ENCODE measurements at places on chromosomes 7 and 10.

GRCh38 chr7:40772096-40772495 lies 637.3 kb downstream of the SUGCT start:
- no peak for DNase-seq

GRCh38 chr10:12025591-12025990 lies 17.0 kb downstream of the UPF2 start:
- no peak for DNase-seq

DNA sequence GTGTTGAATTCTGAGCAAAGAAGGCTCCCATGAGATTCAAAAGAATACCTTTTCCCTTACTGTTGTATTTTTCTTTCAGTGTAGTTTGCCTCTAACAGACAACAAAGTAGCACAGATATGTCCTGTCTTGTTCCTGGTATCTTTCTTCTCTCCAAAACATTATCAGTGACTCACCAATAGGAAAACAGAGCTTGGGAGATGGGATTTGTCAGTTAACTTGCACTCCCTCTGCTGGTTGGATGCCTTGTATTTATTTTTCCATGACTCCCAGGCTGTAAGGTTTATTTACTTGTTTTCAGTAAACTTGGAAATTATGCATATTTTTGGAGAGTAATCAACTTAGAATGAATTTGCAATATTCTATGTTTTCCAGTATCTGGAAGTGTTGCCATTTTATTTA lies 129.7 kb downstream of the SAMD9 start:
- DNase-seq: no peak

GRCh38 chr10:62626817-62627216 lies 177.7 kb upstream of the ADO start:
- no peak for DNase-seq

DNA sequence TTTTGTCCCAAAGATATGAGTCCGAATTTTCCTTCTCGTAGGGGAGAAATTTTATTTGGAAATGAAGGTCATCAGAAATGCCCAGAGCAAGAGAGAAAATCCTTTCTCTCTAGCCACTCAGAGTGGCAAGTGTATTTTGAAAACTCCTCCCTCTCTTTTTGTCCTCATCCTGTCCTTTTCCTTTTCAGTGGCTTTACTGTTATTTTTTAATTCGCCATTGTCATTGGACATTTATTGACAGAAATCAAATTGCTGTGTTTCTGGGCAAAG lies 39.6 kb downstream of the TET1 start:
- DNase-seq: no peak

DNA sequence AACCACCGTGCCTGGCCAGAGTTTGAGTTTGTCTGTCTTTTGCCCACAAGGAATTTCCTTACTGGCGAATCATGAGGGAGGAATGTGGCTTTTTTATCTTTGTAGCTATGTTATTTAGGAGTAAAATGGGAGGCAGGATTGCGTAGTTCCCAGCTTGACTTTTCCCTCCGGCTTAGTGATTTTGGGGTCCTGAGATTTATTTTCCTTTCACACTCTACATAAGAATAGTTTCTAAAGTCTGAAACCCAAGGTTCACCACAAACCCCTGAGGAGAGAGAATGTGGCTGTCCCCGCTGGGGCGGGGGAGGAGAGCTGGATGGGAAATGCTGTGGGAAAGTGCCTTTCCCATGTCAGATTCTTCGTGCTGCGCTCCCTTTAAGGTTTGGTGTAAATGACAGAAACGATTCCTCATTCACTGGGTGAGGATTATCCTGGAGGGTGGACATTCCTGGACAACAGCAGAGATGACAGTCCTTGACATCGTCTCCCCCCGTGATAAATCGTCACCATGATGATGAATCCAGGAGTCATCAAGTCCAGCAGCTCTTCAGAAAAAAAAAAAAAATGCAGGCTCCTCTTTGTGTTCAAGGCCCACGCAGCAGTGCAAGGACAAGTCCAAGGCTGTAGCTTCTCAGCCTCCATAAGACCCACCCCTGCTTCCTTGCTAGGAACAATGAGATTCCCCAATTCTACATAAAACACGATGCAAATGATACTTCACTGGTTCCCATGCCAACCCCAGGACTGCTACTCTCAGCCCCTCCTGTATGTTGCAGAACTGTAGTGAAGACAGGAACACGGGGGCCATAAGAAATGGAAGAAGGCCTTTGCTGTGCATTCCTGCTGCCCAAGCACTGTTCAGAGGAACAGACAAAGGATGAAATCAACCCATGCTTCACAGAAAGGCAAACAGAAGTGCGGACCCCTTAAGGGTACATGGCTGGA lies 233.1 kb downstream of the CCDC3 start:
- DNase-seq: no peak

- no peak for DNase-seq
These were observed 31.7 kb upstream of the ANKRD2 start for GRCh38 chr10:97540669-97541500.

DNA sequence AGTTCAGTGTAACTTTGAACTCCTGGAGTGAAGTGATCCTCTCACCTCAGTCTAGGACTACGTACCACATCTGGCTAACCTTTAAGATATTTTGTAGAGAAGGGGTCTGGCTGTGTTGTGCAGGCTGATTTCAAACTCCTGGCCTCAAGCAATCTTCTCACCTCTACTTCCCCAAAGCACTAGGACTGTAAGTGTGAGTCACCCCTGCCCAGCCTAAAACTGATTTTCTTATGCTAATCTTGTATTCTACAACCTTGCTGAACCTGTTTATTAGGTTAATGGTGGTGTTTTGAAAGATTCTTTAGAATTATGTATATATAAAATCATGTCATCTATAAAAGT lies 58.0 kb downstream of the LCOR start:
- no peak for DNase-seq

DNA sequence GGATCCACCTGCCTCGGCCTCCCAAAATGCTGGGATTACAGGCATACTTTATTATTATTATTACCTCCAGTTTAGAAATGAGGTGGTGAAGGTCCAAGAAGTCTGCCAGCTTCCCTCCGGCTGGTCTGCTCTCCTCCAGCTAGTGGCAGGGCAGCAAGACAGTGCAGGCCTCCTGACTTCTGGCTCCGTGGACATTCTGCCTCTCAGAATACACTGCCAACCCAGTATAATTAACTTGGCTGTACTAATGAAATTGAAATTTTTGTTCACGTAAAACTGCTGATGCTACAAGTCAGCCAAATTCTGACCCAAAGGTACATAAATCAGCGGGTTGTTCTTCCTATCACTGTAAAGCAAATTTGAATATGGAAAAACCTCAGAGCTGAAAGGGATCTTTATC lies 7.6 kb upstream of the PDE1C start:
- DNase-seq: no peak

DNA sequence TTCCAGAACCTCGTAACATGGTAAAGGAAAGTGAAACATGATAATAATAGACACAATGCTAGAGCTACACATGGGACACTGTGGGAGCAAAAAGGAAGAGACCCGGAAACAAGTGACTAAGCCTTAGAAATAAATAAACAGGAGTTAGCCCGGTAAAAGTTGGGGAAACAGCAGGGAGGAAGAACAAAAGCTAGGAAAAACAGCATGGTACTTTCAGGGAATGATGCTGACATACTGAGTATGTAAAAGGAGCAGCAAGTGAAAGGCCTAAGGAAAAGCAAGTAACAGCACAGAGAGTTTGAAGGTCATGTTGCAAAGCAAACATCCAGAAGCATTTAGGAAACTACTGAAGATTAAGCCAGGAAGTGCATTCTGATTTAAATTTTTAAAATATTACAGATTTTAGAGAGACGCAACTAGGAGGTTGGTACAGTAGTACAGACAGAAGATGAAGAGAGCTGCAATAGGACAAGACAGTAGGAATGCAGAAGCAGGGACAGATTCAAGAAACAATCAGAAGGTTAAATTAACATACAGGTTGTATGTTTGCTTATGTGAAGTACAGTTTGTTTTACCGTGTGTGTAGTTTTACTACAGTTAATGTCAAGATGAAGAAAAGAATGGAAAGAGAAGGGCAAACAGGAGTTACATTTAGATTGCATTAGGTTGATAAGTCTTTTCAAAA lies 63.7 kb downstream of the ARHGAP12 start:
- DNase-seq: no peak

DNA sequence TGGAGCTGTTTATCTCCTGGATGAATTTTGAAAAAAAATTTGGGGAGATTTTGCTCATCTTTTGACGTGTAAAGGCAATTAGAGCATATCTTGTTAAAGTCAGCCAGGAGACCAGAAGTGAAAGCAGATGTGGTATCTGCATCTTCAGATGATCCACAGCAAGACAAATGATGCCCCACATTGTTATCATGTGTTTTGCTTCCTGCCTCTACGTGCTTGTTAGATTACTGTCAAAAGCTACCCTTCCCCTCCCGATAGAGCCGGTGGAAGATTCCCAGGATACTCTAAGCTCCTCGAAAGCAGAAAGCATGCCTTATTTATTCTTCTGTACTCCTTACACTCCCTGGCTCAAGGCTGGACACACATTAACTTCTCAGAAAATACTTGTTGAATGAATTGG lies 12.9 kb downstream of the COL17A1 start:
- DNase-seq: no peak

Data from stimulated activated CD4-positive, alpha-beta T cell treated with anti-CD3 and anti-CD28 coated beads, Interleukin-12 subunit alpha, Interleukin-12 subunit beta, amount 100 ng/mL, for 24 hours (primary cell).